ENCODE measurements at places on chromosomes 3 and 15.

DNA sequence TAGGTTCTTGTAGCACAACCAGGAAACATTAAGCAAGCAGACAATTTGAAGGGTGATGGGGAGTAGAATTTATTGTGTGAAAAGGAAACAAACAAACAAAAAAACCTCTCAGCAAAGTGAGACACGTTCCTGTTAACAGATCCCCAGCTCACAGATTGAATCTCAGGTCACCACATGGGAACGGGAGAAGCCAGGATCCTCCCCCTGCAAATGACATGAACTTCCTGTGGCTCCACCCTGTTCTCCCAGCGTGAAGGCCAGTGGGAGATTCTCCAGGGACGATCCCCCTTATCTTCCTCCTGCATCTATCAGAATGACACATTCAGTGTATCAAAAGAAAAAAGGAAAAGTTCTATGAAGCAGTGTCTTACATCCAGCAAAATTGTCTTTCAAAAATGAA is 1488.1 kb downstream of the OTOL1 start:
- DNase-seq = peak; percentile 35

GRCh38 chr15:63163217-63163616 is 5.9 kb upstream of the RPS27L start:
- no peak for DNase-seq

- DNase-seq = no peak
Observed at GRCh38 chr15:88337993-88338392, 81.5 kb upstream of the NTRK3 start.

- DNase-seq = no peak
Observed at GRCh38 chr3:56458496-56459103, 9.7 kb downstream of the ERC2 start.

- no peak for DNase-seq
Observed at GRCh38 chr3:130843441-130843840, 50.4 kb upstream of the ATP2C1 start.

DNA sequence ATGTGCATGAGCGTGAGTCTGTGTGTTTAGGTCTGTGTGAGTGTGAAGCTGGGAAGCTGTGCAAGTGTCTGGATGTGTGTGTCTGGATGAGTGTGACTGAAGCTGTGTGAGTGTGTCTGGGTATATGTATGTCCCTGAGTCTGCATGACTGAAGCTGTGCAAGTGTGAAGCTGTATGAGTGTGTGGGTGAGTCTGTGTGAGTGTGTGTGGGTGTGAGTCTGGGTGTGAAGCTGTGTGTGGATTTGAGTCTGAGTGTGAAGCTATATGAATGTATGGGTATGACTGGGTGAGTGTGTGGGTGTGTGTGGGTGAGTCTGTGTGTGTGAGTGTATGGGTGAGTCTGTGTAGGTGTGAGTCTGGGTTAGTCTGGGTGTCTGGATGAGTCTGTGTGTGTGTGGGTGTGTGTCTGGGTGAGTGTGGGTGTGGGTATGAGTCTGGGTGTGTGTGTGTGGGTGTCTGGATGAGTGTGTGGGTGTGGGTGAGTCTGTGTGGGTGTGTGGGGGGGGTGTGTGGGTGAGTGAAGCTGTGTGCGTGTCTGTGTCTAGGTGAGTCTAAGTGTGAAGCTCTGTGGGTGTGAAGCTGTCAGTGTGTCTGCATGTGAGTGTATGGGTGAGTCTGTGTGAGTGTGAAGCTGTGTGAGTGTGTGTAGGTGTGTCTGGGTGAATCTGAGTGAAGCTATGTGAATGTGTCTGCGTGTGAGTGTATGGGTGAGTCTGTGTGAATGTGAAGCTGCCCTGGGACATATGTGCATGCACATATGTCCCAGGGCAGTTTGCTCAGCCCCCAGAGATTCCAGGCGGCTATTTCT is 20.3 kb downstream of the MINAR1 start:
- DNase-seq = no peak

GRCh38 chr3:108477511-108478147 is 32.8 kb downstream of the MYH15 start:
- peak; percentile 53 for DNase-seq

- DNase-seq = peak; percentile 19
Observed at GRCh38 chr3:70811880-70812279, 499.4 kb upstream of the MDFIC2 start.

GRCh38 chr3:152770296-152770695 is 64.6 kb upstream of the P2RY1 start:
- no peak for DNase-seq

DNA sequence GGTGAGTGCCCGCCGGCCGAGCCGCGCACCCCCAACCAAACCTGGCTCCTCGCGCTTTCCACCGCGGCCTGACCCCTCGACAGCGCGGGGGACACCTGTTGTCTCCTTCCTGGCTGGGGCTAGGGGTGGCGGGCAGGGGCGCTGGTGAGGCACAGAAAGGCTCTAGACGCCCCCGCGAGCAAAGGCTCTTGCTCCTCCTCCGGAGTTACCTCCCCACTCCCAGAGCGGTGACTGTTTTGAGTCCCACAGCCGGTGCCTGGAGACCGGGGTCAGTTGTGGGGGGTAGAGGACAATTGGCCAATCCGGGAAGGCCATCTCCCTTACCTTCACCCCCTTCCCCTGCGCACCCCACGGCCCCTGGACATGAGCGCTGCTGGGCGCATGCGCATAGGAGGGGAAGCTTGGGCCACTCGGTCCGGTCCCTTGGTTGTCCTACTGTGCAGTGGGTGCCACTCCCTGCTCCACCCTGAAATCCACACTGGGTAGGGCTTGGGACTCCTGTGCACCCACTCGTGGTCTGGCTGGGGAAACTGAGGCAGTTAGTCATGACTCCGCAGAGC is 554 bp downstream of the CHST13 start:
- no peak for DNase-seq

DNA sequence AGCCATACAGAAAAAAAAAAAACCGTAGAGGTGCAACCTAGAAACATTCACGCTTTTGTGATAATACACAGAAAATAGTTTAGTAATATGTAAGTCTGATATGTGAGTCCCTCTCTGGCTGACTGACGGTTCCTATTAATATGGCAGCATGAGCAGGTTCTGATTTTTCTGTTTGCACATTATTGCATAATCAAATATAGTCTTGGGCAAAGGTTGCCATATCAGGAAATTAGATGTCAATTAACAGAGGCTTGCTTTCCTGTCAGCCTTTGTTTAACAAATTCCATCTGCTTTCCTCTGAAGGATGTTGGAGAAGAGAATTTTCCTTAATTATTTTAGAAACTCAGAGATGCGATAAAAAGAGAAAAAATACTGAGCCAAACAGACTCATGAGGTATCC is 14.8 kb downstream of the GABRB3 start:
- no peak for DNase-seq

DNA sequence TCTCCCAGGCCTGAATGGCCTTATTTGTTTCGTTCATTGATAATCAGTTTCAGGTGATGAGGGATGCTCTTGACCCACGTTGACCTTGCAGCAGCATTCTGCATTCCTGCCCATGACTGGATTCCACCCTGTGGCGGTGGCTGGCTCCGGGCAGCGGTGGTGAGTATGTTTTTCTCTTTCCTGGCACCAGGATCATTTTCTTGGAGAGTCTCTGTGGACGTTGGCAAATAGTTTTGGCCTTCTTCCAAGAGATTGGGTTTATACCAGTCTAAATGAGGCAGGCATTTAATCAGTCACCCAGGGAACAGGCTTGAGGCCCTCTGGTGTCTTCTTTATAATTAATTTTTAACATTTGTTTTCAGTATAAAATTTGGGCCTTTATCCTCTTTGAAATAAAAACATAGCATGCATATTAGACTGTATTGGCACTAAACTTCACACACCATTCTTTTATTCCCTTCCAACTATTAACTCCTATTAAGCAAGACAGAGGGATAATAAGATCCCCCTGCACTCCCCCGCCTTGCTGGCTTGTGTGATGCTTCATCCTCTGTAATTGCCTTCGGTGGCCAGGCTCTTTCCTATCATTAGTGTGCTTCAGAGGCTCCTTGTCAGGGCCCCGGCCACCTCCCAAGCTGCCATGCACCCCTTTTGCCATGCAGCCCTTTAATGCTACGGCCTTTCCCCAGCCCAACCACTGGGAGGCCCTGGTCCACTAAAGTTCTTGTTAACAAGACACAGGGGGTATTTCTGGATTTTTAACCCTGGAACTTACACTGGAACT is 176.2 kb upstream of the TOPAZ1 start:
- DNase-seq = peak; percentile 65

DNA sequence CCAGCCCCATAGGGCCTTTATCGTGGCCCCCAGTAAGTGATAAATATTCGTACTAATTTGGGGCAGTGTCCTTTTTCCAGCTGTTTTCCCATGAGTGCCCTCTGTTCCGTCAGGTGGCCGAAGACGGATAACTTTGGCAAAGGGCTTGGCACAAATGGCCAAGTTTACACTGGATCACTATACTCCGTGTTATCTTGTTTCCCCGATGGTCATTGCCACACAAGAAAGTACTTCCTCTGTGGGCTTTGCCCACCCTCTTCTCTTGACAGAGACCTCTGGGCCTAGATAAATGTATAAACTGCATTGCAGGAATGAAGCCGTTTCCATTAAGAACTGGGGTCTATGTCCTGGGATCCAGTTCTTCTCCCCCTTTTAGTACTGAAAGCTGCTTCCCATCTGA is 39.1 kb downstream of the SMAD3 start:
- no peak for DNase-seq

GRCh38 chr3:118742760-118743159 is 291.9 kb downstream of the IGSF11 start:
- no peak for DNase-seq

GRCh38 chr15:90934949-90935751 is at the start of gene UNC45A:
Gene UNC45A (plus strand): TSS chr15:90935285. CDS start chr15:90935325, 40 bp downstream.
- DNase-seq = peak; percentile 69

- no peak for DNase-seq
Observed at GRCh38 chr3:46463120-46463867, 1.4 kb downstream of the LTF start.

- DNase-seq = no peak
Observed at GRCh38 chr15:36809380-36809779, 230.0 kb downstream of the CDIN1 start.

GRCh38 chr3:131143802-131144201 is 117.1 kb downstream of the NEK11 start:
- DNase-seq = no peak

DNA sequence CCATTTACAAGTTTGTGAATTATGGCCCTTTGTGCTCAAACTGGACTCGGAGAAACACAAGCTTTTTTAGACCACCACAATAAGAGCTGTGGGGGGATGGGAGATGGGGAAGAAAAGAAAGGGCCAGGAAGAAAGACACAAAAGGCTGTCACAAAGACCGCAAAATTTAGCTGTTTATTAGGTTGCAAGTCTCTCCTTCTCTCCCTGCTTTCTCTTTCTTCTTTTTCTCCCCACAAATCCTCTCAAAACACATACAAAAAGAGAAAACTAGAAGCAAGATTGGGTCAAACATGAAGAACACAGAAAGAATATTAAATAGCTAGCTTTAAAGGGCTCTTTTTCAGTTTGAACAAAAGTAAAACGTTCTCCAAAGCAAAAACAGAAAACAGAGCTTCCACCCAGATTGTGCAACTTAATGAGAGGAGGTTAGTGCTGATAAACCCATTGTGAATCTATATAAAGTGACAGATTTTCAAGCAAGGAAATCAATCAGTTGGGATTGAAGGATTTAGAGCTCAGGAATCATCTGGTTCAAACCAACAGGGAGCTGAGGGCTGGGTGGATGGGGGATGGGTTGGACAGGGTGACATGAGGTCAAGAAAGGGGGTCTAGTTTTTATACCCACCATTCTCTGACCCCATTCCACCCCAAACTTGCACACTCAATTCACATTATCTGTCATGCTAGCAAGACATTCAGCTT is 87.3 kb downstream of the DHX30 start:
- no peak for DNase-seq

GRCh38 chr3:35678643-35679161 is 39.4 kb downstream of the ARPP21 start:
- DNase-seq = no peak

DNA sequence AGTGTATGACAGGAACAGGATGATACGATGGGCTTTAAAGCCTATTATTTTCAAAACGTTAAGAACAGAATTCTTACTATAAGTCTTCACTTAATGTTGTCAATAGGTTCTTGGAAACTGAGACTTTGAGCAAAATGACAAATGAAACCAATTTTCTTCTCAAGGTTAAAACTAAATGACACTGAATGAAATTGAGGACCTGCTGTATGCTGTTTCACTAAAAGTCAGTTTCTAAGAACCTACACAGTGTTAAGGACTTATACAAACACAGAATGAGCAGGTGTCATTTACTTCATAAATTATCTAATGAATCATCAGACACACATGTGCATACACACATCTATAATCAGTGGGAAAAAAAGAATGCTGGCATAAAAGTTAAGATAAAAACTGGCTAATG is 106.9 kb downstream of the RFTN1 start:
- DNase-seq = no peak

DNA sequence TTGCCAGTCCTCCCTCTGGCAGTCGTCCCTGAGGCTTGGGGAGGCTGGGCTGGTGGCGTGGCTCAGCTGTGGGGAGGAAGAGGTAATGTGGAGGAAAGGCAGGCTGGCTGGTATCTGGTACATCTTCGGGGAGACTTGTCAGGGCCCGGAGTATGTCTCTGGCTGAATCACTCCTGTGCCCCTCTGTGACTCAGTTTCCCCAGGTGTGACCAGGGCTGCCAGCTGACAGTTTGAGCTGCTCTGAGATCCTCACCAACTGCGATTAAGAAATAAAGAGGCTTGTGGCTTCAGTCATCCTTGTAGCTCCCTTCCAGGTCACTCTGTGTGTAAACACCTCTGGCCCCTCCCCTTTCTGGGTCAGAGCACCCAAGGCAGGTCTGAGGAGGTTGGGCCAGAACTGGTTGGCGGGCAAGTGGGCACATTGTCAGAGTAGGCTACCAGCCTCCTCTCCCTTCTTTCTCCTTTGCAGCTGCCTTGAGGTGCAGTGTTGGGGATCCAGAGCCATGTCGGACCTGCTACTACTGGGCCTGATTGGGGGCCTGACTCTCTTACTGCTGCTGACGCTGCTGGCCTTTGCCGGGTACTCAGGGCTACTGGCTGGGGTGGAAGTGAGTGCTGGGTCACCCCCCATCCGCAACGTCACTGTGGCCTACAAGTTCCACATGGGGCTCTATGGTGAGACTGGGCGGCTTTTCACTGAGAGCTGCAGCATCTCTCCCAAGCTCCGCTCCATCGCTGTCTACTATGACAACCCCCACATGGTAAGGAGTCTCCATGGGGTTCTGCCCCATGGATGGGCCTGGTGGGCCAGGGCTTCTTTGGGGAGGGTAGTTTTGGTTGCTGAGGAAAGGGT is 3.0 kb downstream of the TEX264 start:
- DNase-seq = no peak

- no peak for DNase-seq
Observed at GRCh38 chr3:111568355-111568754, 26.4 kb downstream of the CD96 start.

- peak; percentile 67 for DNase-seq
Observed at GRCh38 chr15:77118882-77119321, 48.0 kb upstream of the TSPAN3 start.

Measured in H4 (cell line).